Thyroid gland (tissue), 4 donors: ENCODE measurements at places on chromosomes 5 and 9. TPM values are rescaled to one million over a fixed set of nuclear protein-coding genes. Genes with fewer than 3 reads are reported as not detected.

The TAF1L gene
- total RNA-seq, result not detected

The MAMDC4 gene
- 20.4 TPM for total RNA-seq

The ALDH7A1 gene
- total RNA-seq, result 25.3 TPM

The PCDHGA5 gene
- total RNA-seq, result 5.3 TPM

The CCDC152 gene
- 1.7 TPM for total RNA-seq

The OTULINL gene
- total RNA-seq, result 6.0 TPM

The IFNA5 gene
- not detected for total RNA-seq
